ENCODE measurements at places on chromosomes 12 and 14.

- no peak for DNase-seq
These were observed 18.8 kb downstream of the NIN start for GRCh38 chr14:50812180-50812579.

DNA sequence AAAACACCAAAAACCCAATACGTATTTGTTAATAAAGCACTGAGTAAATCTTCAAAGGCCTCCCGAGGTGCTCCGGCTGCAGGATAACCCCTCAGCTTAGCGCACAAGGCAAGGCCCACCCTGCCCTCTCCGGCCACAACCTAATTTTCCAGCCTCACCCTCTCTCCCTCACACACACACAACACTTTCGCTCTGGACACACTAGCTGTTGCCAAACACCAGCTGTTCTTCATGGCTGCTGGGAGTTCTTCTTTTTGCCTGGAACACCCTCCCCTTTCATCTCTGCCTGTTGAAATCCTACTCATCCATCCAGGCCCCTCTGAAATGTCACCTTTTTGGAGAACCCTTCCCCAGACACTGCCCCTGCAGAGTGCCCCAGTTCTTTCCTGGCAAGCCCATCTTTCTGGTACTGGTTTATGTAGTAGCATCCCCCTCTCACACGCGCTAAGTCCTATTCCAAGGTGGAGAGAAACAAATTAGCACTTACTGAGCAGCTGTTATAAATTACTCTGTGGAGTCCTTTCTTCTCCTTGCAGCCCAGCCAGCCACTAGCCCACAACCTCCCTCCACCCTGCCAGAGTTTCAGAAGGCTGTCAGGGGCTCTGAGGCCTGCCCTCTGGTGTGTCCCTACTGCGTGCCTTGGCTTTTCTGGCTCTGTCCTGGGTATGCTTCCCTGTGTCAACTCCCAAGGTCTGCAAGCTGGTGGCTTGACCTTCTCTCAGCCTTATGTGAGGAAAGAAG is 805 bp upstream of the CRACR2A start:
- DNase-seq: no peak

- no peak for DNase-seq
These were observed 27.9 kb downstream of the SMUG1 start for GRCh38 chr12:54160769-54161480.

GRCh38 chr14:49849213-49849847 is 3.3 kb downstream of the NEMF start:
- no peak for DNase-seq

- no peak for DNase-seq
These were observed 8.1 kb upstream of the RIMKLB start for GRCh38 chr12:8689681-8690080.

DNA sequence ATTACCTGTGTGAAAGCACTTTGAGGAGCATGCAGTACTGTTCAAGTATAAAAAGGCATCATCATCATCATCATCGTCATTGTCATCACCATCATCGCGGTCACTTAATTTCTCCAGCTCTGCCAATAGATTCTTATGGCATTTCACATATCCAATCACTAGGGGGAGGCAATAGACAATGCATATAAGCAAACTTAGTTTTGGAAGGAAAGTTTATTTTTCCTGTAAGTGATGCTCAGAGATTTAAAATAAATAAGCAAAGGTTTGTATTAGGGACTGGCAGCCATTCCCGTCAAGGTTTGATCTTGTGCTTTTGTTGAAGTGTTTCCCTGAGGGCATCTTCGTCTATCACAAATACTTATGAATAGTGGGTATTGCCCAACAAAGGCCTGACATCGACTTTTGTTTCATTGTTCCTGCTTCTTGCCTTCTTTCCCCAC is 127.4 kb downstream of the KTN1 start:
- DNase-seq: peak; percentile 37

GRCh38 chr12:14613718-14614117 is 46.0 kb upstream of the PLBD1 start:
- no peak for DNase-seq

GRCh38 chr12:119624966-119625365 is 31.4 kb downstream of the TMEM233 start:
- no peak for DNase-seq

DNA sequence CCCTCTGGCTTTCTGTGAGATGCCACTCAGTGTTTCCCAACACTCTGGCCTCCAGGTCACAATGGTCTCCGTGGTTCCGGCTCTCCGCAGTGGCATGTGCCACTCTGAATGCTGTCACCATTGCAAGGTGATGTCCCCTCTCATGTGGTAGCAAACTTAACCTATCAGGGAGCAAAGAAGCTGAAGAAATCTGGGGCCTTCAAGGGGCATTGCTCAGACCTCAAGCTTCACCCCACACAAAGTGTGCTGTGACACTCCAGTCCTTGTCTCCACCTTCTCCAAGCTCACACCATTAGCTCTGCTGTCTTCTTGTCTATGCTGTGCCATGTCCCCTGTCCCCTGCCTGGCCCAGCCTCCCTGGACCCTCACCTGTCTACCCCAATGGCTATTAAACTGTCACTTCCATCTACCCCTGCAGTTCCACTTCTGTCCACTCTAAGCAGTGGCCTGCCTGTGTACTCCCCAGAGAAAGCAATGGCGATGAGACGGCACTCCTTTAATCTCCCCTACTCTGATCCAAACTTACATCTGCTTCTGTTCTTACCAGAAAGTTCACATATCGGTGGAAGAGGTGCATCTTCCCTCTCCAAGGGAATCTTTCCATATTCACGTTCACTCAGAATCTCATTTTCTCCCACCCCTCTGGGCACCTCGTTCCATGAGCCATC is 93.7 kb downstream of the DHRS2 start:
- no peak for DNase-seq

DNA sequence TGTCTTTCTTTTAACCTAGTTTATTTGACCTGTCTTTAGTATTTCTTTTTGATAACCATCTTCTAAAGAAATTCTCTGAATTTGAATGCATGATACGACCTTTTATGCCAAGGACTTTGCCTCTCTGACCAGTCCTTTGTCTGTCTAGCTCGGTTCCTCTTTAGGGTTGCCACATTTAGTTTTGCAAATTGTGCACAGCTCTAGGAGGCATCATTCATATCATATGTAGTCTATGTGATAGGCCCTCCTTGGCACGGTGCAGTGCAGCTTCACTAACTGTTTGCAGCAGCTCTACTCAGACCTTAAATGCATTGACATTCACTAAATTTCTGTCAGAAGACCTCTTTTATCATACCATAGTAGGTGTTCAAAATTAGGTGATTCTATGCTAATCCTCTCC is 75.6 kb downstream of the USP15 start:
- DNase-seq: no peak

DNA sequence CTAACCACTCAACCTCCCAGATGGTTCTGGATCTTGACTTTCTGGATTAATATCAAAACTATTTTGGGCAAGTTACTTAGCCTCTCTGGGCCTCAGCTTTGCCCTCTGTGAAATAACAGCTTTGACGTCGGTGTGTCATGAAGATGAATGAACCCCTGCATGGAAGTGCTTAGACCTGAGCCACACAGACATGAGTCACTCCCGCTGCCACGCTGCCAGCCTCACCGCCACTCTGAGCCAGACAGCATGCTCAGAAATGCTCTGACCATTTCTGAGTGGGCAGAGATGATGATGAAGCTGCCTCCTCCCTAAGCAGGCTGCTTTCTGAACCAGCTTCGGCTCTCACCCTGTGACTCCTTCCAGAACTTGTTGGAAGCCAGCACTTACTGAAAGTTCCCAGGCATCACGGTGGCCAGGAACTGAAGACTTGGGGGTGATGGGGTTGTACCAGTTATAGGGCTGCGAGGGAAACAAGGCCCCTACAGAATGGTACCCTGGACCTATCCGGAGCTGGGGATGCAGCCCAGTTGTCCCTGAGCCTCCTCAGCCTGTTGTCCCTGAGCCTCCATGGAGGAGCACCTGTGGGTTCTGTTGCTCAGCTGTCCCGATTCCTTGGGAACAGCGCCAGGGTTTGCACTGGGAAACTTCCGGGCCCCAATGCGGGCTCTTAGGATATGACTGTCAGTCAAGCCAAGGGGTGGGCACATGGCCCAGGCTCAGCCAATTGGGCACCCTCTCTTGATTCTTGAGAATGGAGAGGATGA is 2.0 kb upstream of the CCDC197 start:
- peak; percentile 78 for DNase-seq

- no peak for DNase-seq
These were observed 32.7 kb downstream of the DEPDC4 start for GRCh38 chr12:100234166-100234565.

GRCh38 chr12:132423251-132423819 is 66.6 kb upstream of the FBRSL1 start:
- DNase-seq: no peak

- no peak for DNase-seq
These were observed 2.6 kb downstream of the C12orf42 start for GRCh38 chr12:103493199-103493598.

- DNase-seq: no peak
These were observed 1.9 kb upstream of the KRT85 start for GRCh38 chr12:52369211-52369610.

DNA sequence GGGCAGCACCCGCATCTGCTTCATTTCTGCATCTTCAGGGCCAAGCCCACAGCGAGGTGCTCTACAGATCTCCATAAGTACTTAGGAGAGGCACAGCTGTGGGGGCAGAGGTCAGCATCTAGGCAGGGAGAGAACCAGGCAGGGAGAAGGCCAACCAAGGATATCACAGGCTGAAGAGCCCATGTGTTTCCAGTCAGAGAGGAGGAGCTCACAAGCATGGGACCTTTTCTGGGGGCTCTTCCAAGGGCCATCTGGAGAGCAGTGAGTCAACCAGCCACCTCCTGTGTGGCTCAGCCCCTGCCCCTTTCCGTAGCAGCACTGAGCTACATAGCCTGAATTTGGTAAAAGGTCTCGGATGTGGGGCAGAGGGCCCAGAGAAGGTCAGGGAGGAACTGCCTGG is 78.5 kb downstream of the ARL6IP4 start:
- DNase-seq: no peak

- no peak for DNase-seq
These were observed 11.2 kb downstream of the FIGNL2 start for GRCh38 chr12:51837286-51837685.

DNA sequence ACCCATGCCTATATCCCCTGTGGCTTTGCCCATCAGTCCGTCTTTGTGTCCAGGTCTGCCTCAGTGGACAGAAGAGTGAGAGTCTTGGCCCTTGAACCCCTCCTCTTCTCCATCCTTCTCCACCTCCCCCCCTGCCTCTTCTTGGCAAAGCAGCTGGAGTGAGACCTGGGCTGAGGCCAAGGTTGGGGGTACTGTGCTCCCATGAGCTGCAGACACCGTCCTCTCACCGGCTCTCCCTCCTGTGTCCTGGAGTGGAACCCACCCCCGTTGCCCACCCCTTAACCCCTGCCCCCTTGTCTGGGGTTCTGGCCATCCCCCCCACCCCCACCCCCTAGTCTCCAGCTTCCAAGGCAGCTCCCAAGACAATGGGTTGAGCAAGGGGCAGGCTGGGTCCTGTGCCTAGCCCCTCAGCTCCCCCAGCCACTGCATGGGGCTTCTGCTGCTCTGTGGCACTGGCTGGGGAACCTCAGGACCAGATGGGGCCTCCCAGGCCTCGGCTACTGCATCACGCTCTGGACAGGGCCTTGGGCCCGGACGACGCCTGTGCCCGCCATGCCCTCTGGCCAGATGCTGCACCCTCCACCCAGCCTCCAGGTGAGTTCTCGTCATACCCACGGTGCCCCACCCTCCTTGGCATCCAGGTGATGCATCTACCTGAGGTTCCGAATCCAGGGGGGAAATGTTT is 35.7 kb downstream of the RTL1 start:
- DNase-seq: no peak

DNA sequence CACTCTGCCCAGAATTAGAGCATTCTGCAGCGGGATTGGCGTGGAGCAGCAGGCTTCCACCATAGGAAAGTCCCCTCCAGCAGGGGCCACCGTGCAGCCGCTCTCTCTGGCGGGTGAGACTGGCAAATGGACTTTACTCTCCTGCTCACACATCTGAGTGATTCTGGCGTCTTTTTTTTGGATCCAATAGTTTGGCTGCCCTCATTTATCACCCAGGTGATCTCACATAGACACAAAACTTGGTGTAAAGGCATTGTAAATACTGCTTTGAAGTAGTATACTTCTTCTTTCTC is 130.3 kb downstream of the TGFB3 start:
- no peak for DNase-seq

- DNase-seq: no peak
These were observed 705.1 kb downstream of the MED13L start for GRCh38 chr12:115572440-115572839.

DNA sequence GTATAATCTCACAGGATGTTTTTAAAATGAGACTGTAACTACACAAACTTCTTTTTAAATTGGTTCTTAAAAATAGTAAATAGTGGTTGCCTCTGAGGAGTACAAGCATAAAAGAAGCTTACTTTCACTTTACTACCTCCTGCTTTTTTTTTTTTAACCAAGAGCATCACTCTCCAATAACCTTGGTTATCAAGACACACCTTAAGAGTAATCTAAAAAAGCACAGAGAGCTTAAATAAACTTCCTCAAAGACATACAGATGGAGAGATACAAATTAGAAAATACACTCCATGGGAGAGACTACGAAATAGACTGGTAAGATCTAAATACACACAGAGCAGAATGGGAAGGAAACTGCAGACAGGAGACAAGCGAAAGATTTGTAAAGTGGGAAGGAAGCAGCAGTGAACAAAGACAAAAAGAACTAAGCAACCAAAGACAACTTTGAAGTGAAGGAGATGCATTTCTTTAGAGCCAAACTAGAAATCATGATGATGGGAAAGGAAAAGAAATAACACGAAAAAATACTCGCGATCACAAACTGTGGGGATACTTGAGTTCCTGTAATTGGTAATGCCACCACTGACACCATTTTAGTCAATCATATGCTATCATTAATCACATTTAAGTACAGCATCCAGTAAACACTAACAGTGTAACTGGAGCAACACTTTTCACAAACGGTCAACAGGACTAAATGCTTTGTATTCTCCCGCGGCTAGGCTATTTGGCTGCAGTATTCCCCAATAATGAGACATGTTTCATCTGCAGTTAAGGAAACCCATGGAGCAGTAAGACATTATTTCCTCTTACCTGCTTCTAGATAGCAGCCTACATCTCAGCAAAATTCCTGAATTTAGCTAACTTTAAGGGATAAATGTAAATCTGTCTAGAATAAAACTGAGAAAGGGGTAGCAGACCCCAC is 8.2 kb downstream of the SINHCAF start:
- DNase-seq: no peak

- DNase-seq: no peak
These were observed 87.5 kb downstream of the SETD3 start for GRCh38 chr14:99393059-99393655.

DNA sequence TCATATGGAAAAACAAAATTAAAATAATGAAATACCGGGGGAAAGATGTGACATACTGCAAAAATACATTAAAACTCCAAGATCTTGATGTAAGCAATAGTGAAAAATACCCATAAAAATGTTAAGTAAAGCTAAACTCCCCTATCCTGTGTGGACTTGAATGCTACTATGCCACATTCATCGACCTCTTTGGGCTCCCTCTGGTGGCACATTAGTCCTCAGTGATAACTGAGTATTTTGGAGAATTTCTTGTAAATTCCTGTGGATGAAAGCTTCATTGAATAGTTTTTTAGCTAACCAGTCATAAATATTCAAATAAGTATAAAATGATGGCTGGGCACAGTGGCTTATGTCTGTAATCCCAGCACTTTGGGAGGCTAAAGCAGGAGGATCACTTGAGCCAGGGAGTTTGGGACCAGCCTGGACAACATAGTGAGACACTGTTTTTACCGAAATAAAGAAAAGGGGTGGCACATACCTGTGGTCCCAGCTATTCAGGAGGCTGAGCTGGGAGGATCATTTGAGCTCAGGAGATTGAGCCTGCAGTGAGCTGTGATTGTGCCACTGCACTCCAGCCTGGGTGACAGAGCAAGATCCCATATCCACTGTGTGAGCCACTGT is 42.4 kb upstream of the SGPP1 start:
- peak; percentile 30 for DNase-seq

GRCh38 chr14:92473969-92474535 is 39.5 kb upstream of the RIN3 start:
- DNase-seq: no peak

All from cerebellum (tissue), 4 donors.